ENCODE measurements at places on chromosomes 6 and 20.

- H3K36me3 ChIP-seq: no peaks in the 10 kb centered on the region
- H3K27me3 ChIP-seq: no peaks in the 10 kb centered on the region
- no peaks in the 10 kb centered on the region for H3K4me1 ChIP-seq
Observed at GRCh38 chr6:62737792-62738191, 451.8 kb upstream of the KHDRBS2 start.

- H3K36me3 ChIP-seq: no peaks in the 10 kb centered on the region
- peaks cover 10% of the 10 kb centered on the region for H3K27me3 ChIP-seq
- H3K4me3 ChIP-seq: no peak overlapping the region
- H3K4me1 ChIP-seq: no peaks in the 10 kb centered on the region
- H3K27ac ChIP-seq: no peak overlapping the region
- DNase-seq: no peak
Observed at GRCh38 chr6:105270511-105270910, 90.7 kb upstream of the POPDC3 start.

DNA sequence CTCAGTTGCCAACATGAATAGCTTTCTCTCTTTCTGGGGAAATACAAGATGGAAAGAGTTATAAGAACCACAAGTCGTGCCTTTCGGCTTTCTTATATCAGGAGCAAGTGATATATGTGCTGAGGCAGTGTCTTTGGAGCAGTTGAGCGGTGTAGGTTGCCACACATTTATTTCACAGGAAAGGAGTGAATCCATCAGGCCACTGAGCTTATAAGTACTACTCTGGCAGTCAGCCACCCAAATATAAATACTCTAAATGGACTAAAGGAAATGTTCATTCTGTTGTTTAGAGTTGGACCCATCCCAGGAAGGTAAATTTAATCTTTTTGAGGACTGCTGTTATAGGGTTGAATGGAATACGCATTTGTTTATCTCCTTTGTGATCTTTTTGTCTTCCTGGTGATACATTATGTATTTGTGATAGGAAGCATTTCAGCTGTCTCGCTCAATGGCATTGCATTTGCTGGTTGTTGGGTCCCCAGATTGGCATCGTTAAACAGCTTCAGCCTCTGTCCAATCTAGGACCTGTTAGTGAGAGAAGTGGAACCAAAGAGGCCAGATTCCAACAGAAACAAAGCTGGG is 139.7 kb downstream of the SOBP start:
- H3K4me1 ChIP-seq: peaks cover 2% of the 10 kb centered on the region
- H3K27me3 ChIP-seq: peaks cover 63% of the 10 kb centered on the region
- no peaks in the 10 kb centered on the region for H3K36me3 ChIP-seq
- DNase-seq: no peak
- H3K4me3 ChIP-seq: no peak overlapping the region

- peaks cover 70% of the 10 kb centered on the region for H3K36me3 ChIP-seq
- no peaks in the 10 kb centered on the region for H3K27me3 ChIP-seq
- H3K4me3 ChIP-seq: no peak overlapping the region
- peaks cover 23% of the 10 kb centered on the region for H3K4me1 ChIP-seq
- H3K27ac ChIP-seq: no peak overlapping the region
- no peak for DNase-seq
Observed at GRCh38 chr6:89858041-89858440, 28.4 kb downstream of the CASP8AP2 start.

GRCh38 chr20:51383891-51384510 is 158.5 kb downstream of the NFATC2 start:
- DNase-seq: no peak
- H3K36me3 ChIP-seq: peaks cover 28% of the 10 kb centered on the region
- H3K4me3 ChIP-seq: no peak overlapping the region
- peaks cover 33% of the 10 kb centered on the region for H3K4me1 ChIP-seq

GRCh38 chr6:148566664-148567350 is 180.0 kb upstream of the UST start:
- H3K27me3 ChIP-seq: peaks cover 8% of the 10 kb centered on the region
- no peak overlapping the region for H3K27ac ChIP-seq
- no peak overlapping the region for H3K4me3 ChIP-seq

DNA sequence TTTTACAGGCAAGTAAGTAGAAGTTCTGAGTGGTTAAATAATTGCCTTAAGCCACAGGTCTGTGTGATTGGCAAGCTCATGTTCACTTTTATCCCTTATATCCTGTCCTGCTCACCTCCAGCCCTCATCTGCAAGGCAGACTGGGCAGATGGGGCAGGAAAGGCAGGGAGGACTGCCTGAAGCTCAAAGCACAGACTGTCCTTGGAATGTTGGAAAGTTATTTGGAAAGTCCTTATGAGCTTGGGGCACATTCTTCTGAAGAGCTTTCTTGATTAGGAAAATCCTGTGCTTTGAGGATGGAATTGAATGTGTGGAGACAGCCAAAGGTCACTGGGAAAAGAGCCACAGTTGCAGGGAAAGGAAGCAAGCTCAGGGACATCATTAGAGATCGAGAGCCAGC is 48.9 kb upstream of the STK35 start:
- peaks cover 2% of the 10 kb centered on the region for H3K27me3 ChIP-seq
- DNase-seq: no peak
- H3K27ac ChIP-seq: no peak overlapping the region
- no peaks in the 10 kb centered on the region for H3K36me3 ChIP-seq
- H3K4me3 ChIP-seq: no peak overlapping the region
- no peaks in the 10 kb centered on the region for H3K4me1 ChIP-seq

DNA sequence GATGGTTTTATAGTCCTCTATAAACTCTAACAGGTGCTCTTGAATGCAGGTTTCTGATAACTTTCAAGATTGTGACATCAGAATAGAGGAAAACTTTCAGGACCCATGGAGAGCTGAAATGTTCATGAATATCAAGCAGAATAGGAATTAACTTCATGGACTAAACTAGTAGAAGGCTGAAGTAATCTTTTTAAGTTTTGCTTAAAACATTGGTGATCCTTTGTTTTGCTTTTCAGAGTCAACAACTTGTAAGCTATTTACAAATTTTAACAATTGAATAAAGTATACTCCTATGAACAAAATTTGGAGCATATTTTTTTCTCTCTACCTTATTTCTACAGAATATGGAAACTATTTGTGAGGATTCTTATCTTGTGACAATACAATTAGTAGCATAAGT is 25.2 kb upstream of the GOPC start:
- peaks cover 3% of the 10 kb centered on the region for H3K27me3 ChIP-seq
- no peak overlapping the region for H3K4me3 ChIP-seq
- no peak for DNase-seq
- H3K4me1 ChIP-seq: no peaks in the 10 kb centered on the region
- no peak overlapping the region for H3K27ac ChIP-seq

DNA sequence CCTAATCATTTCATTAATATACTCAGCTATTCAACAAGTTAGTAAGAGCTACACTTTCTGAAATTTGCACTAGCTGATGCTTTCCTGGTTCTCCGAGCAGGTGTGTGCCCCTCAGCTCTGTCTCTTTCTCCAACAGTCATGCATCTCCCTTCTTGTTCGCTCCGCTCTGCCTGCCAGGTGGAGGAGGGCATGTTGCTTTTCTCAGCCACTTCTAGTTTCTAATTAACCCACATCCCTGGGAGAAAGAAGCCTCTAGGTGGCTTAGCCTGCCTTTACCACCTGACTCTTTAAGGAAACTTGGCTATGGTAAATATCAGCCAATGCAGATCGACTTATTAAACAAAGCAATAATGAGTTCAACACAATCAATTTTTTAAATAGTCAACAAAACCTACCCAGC is 34.2 kb downstream of the LRFN2 start:
- no peaks in the 10 kb centered on the region for H3K36me3 ChIP-seq
- H3K27me3 ChIP-seq: peaks cover 4% of the 10 kb centered on the region
- DNase-seq: no peak
- H3K27ac ChIP-seq: no peak overlapping the region

- no peak for DNase-seq
- H3K4me3 ChIP-seq: no peak overlapping the region
- H3K27me3 ChIP-seq: no peaks in the 10 kb centered on the region
- H3K36me3 ChIP-seq: peaks cover 15% of the 10 kb centered on the region
Observed at GRCh38 chr6:160116411-160116810, 5.2 kb upstream of the SLC22A1 start.

DNA sequence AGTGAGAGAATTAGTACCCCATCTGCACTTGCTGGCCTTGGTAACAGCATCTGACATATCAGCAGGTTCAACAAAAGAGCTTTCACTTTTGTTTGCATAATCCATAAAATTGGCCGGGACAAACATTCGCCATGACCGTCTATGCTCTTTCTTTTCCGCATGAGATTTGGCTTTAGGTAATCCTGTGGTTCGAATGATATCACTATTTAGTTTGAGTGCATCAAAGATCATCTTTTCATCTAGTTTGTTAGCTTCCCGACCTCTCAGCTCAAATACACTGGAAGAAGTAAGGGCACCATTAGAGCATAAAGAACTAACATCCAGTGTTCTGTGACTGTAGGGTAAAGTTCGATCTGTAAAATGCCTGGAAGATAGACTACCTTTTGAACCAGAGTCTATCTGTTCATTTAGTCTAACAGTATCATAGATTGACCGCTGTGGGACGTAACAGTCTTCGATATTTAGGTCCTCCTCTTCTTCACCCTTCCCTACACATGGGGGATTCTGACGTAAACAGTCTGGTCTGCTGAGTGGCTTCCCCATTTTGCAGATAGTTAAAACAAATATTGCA is 101.6 kb downstream of the DST start:
- H3K36me3 ChIP-seq: no peaks in the 10 kb centered on the region
- H3K4me3 ChIP-seq: no peak overlapping the region
- peaks cover 2% of the 10 kb centered on the region for H3K27me3 ChIP-seq
- H3K4me1 ChIP-seq: no peaks in the 10 kb centered on the region
- DNase-seq: no peak
- no peak overlapping the region for H3K27ac ChIP-seq
